ENCODE measurements at places on chromosomes 16 and 17. TPM values are rescaled to one million over a fixed set of nuclear protein-coding genes. Genes with fewer than 3 reads are reported as not detected.
A peak's percentile ranks its signal among the peaks of the same experiment; 100 is the strongest.

DNA sequence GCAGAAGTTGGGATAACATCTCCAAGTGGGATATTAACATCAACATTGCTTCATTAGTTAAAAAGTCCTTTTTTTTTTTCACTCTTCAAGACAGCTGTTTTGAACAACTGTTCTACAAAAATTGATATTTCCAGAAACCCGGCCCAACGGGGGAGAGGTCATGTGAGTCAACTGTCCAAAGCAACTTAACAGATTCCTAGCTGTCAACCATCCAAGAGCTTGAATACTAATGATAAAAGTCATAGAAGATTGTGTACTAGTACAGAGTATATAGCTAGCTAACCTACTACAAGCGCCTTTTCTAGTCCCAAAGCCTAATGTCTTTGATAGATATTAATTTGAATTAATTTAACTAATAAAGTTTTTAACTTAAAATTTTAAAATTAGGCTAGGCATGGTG is 172.0 kb downstream of the CYB561 start:
- no peaks in the 10 kb centered on the region for H3K36me3 ChIP-seq
- peaks cover 11% of the 10 kb centered on the region for H3K4me1 ChIP-seq
- peak overlapping the region; percentile 46 for H3K27ac ChIP-seq
- no peaks in the 10 kb centered on the region for H3K27me3 ChIP-seq

- H3K27me3 ChIP-seq: no peaks in the 10 kb centered on the region
- H3K4me1 ChIP-seq: peaks cover 14% of the 10 kb centered on the region
- DNase-seq: no peak
- H3K4me3 ChIP-seq: no peak overlapping the region
Observed at GRCh38 chr16:533391-534123, 6.0 kb downstream of the CAPN15 start.

DNA sequence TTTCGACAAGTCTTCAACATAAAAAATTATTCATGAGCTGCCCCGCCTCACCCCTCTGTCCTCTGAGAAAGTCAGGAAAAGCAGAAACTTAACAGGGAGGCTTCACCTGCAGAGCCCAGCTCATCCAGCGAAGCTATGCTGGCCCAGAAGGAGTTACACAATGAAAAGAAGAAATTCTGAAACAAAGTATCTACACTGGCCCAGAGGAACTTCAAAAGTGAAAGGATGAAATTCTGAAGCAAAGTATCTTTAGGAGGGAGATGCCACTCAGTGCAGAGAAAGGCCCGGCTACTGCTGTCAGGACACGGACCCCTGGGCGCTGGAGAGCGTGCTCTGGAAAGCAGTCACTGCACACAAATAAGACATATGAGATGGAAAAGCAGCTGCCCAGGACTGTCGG is 1.6 kb downstream of the GALNS start:
- H3K27me3 ChIP-seq: no peaks in the 10 kb centered on the region
- H3K4me1 ChIP-seq: peaks cover 9% of the 10 kb centered on the region
- no peak overlapping the region for H3K4me3 ChIP-seq
- no peak for DNase-seq

DNA sequence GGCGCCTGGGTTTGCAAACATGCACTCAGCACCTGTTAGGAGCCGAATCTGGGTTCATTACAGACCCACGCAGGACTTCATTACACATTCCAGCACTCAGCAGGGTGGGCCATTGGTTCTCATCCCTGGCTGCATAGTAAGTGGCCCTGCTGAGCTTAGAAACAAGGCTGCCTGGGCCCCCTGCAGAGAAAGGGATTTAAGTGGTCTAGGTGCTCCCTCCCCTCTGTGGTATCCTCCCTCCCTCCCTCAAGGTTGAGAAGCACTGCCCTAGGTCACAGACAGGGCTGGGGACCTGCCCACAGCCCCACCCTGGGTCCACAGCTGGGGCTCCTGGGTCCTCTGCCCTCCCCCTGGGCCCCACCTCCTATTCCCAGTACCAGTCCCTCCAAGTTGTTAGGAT is 28.3 kb downstream of the WNT3 start:
- H3K27me3 ChIP-seq: peaks cover 70% of the 10 kb centered on the region
- no peak for DNase-seq
- H3K4me3 ChIP-seq: no peak overlapping the region
- no peak overlapping the region for H3K27ac ChIP-seq

Gene CNGB1
- total RNA-seq: not detected

Data from IMR-90 (cell line).